GM06990 (cell line): ENCODE measurements at places on chromosomes 6 and 20.

DNA sequence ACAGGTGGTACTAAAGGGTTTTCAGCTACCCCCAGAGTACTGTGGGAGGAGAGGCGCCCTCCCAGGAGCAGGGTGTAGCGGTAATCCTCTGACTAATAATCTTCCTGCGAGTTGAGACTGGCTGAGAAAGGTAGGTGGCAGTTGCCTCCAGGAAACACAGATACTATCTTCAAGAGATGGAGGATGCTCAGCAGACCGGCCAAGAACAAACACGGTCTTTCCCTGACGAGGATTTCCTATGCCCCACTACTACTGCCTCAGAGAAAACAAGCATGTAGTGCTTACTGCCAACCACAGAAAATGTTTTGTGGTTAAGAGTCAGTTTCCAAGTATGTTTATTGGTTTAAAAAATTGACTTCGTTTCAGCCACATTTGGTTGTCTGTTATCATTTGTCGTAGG lies 26.8 kb downstream of the C6orf89 start:
- peak; percentile 39 for DNase-seq

DNA sequence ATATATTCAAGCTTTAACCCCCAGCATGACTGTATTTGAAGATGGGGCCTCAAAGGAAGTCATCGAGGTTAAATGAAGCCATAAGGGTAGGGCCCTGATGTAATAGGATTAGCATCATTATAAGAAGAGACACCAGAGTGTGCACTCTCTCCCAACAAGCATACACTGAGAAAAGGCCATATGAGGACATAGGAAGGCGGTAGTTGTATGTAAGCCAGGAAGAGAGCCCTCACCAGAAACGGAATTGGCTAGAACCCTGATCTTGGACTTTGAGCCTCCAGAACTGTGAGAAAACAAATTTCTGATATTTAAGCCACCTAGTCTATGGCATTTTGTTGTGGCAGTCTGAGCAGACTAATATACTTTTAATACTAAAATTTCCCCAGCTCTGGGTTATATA lies 150.1 kb upstream of the STXBP5 start:
- no peak for DNase-seq

DNA sequence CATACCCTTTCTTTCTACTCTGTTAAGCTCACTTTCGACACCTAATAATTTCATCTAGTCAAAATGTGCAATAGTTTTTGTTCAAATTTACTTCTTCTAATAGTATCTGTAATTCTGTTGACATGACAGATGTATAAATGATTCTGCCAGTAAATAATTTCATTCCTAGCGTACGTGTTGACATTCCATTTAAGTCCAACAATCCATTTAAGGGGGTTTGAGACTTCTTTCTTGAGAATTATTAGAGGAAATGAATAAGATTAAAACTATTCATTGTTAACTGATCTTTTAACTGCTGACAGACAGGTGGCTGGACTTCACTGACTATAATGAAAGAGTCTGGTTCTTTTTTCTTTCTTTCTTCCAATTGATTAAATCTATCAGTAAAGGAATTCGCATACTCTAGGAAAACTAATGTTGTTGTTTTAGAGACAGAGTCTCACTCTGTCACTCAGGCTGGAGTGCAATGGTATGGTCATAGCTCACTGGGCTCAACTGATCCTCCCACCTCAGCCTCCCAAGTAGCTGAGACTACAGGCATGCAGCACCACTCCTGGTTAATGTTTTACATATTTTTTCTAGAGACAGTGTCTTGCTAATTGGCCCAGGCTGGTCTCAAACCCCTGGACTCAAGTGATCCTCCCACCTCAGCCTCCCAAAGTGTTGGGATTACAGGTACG lies 55.9 kb downstream of the MAP3K5 start:
- DNase-seq = no peak

DNA sequence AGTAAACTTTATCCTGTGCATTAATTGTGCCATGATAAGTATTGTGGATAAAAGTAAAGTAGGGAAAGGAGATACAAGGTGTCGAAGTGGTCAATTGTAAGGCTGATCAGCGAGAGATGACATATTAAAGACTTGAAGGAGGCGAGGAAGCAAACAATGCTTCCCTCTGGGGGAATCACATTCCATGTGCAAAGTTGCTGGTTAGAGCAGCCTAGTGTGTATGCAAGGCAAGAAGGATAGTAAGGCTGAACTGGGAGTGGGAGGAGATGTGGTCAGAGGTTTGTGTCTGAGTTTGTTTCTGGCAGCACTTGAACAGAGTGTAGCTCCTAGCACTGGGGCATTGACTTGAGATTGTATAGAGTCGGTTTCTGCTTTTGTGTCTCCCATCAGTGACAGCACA lies 122.9 kb downstream of the SLC35F1 start:
- DNase-seq = no peak

GRCh38 chr6:12009876-12010634 lies 2.1 kb upstream of the HIVEP1 start:
- DNase-seq = no peak

GRCh38 chr6:106383573-106383972 lies 23.1 kb downstream of the CRYBG1 start:
- no peak for DNase-seq

GRCh38 chr6:138943089-138943625 lies 44.9 kb downstream of the REPS1 start:
- no peak for DNase-seq

DNA sequence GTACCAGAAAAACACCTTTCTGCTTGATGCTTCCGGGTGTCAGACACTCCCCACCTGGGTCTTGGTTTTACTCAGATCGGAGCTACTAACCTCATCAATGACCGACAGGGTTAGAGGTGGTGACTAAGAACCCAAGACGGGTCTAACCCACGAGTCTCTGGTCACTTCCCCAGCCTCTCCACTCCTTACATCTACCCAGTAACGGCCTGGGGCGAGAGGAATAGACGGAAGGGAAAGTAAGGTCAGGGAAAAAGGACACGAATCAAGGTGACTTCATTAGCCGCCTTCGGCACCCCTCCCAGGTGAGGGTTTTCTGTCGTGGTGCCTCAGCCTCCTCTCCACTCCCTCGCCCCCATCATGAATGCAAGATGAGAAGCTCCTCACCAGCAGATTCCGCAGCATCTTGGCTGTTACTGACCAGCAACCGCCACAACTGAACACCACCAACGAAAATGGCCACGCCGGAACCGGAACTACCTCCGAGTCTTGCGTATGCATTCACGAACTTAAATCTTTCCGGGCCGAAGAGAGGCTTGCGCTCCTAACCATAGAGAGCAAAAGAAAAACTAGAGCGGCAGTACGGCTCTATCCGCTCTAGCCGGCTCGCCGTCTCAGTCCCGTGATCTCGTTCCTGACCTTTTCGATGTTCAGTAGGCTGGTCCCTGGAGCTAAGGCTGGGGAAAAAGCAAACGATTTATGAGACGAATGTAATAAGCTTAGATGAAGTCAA lies at the start of gene COX7A2:
COX7A2 (minus strand) TSS at position 469 of the 730 bp plus-strand sequence; CDS start at position 402, 67 bp downstream.
- peak; percentile 84 for DNase-seq

DNA sequence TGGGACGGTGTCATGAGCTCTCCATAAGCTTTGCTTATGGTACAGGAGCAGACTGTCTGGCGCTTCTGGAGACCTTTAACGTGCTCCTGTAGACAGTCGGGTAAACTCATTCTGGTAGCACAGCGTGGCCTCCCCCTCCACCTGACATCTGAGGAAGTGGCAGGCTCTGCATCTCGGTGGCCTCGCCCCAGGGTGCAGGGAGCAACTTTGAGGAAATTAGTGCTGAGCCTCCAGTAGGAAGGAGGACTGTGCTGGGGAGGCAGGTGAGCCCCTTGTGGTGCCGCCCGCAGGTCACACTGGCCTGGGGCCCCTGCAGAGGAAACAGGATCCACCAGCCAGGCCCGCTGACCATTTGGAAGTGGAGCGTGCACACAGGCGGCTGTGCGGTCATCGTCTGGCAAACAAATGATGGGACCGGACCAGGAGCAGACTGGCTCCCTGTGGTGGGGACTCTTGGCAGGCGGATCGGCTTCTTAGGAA lies 57.9 kb downstream of the SYNJ2 start:
- no peak for DNase-seq

DNA sequence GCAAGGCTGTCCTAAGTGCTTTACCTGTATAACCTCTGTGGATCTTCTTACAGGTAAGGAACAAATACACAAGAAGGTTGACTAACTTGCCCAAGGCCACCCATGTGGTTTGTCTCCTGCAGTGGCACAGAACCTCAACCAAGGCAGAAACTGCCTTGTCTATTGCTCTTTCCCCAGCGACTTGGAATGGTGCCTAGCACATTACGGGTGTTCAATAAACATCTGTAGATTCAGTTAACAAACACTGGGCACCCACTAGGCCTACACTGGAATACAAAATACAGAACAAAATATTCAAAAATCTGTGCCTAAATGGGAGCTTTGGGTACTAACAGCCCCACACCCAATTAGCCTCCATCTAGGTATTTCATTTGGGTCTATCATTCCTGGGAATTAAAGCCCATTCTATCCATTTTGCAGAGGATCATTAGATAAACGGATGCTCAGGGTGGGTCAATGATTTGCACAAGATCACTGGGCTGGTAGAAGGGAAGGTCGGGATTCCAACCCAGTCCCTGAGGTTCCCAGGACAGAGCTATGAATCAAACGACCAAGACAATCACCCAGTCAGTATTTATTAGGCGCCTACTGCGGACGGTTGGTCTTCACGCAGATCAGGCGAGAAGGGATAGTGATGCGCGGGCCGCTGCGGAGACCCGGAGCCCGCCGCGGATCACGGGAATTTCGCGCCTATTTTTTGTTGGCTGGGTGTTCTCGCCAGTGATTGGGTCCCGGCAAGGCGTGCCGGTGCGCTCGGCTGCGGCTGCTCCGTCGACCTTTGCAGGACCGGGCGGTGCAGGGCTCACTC lies at the start of gene STK35:
STK35 (plus strand) TSS at position 771 of the 808 bp plus-strand sequence. CDS start 55 bp downstream, outside the sequence.
- no peak for DNase-seq

GRCh38 chr6:150072201-150072600 lies 3.3 kb upstream of the ULBP3 start:
- DNase-seq = no peak

GRCh38 chr6:36676141-36677058 lies 2.1 kb upstream of the CDKN1A start:
- DNase-seq = peak; percentile 52

DNA sequence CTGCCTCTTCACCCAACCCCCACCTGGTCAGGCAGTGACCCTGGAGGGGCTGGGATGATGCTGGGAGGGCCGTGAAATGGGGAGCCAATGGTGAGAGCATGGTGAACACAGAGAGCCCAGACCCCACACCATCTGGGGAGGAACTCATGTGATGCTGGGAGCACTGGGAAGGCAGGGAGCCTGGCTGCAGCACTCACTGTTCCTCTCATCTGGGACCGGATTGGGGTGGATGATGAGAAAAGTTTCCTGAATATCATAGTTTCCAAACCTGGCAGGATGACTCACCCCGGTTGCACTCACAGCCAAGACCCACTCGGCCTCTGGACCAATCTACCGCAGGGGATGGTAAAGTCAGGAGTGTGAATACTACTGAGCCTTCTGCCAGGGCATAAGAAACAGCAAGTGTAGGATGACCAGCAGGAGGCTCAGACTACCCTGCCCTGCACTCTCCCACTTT lies 21.8 kb downstream of the ULBP1 start:
- no peak for DNase-seq

GRCh38 chr20:34703424-34704176 lies 544 bp upstream of the TP53INP2 start:
- DNase-seq = no peak

GRCh38 chr6:27812078-27812804 lies 100.0 kb downstream of the OR2B2 start:
- no peak for DNase-seq

DNA sequence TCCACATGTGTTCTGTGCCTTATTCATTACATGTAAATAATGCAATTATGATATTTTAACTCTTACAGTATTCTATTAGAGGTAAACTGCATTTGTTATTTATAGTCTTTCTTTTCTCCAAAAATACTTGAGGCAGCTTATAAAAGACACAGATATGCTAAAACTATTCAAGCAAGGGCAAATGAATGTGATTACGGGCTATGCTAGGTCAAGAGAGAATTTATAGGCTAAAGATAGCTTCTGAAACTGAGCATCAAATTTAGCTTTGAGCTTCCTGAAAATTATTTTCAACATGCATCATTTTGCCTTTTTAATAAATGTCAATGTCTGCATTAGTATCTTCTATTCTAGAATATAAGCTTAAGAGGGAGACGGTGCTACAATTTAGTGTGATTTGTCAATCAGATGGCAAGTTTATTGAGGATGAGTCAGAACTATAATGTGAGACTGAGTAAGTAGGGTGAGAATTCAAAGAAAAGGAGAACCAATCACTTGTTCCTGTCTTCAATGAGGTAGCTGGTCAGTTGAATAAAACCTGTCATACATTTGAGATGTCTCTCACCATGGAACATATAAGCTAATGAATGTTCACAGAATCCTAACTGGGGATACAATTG lies 669.4 kb upstream of the CITED2 start:
- DNase-seq = no peak

- DNase-seq = no peak
Measured at GRCh38 chr6:24306038-24306437, 51.8 kb downstream of the DCDC2 start.

DNA sequence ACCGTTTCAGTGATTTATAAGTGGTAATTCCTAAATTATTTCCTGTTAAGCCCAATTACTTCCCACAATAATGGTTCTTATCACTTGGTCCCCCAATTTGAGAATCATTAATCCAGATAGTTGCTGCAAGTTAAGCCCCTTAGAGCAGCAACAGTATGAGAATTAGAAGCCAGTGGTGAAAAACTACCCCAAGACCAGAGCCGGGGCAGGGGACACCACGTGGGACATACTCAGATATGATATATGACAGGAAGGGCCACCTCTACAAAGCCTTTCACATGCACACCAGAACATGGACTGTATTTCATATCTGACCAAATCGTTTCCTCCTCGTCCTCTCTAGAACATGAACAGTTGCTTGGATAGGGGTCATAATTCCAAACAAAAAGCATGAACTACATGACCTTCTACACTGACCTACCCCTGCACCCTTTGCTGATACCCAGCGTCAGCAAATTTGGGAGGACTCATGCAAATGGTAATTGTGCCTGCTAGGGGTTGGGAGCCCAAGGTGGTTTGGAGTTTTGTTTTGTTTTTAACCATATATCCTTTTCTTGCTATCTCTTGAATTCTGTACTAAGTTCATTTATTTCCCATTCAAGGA lies 3.9 kb downstream of the JAG1 start:
- DNase-seq = no peak

GRCh38 chr6:55445648-55446204 lies 118.5 kb downstream of the GFRAL start:
- DNase-seq = peak; percentile 0

GRCh38 chr6:138550346-138550767 lies 51.1 kb upstream of the NHSL1 start:
- DNase-seq = no peak

- DNase-seq = no peak
Measured at GRCh38 chr20:45044084-45044573, 56.8 kb downstream of the KCNS1 start.

- DNase-seq = no peak
Measured at GRCh38 chr6:162576016-162576415, 151.6 kb downstream of the PRKN start.
